GM12891 (cell line): ENCODE measurements at places on chromosomes 6 and 20.

DNA sequence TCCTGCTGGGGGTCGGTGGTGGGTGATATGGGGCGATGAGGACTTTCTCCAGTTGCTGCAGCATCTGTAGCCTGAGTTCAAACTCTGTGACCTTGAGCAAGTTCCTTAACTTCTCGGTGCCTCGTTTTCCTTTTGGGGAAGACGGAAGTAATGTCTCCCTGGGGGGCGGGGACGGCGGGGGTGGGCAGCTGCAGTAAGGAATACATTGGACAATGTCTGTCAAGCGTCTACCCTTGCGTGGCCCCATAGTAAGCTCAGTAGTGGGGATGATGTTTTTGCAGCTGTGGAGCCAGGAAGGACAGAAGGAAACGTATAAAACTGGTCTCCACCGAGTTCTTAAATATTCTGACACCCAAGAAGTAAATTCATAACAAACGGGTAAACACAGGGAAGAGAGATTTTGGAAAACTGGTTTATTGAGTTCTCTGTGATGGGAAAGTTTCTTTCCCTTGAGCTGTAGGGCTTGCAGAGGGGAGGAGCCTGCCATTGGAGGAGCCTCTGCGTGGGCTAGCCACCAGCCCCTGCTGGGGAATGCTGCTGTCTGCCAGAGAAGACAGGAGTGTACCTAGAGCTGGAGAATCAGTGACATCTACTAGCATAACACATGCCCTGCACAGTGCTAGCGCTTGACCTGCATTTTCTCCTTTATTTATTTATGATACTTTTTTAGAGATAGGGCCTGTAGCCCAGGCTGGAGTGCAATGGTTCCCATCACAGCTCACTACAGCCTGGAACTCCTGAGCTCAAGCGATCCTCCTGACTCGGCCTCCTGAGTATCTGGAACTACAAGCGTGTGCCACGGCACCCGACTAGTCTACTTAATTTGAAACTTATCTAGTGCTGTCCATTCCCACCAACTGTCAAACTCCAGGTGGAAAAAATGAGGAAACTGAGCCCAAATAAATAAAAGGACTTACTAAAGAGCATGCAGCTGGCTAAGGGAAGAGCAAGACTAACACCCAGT is 1.2 kb upstream of the ACSS1 start:
- no peak for DNase-seq

- DNase-seq, result no peak
Measured at GRCh38 chr20:44360221-44360620, 4.7 kb downstream of the HNF4A start.

GRCh38 chr6:15553031-15553430 is 109.8 kb downstream of the DTNBP1 start:
- DNase-seq, result no peak

- peak; percentile 30 for DNase-seq
Measured at GRCh38 chr20:21719592-21720214, 14.2 kb downstream of the PAX1 start.
